Tibial nerve (tissue), 4 donors: ENCODE measurements at places on chromosomes 5 and 9. TPM values are rescaled to one million over a fixed set of nuclear protein-coding genes. Genes with fewer than 3 reads are reported as not detected.

Gene WWC1
- total RNA-seq, result 0.78 TPM

Gene IL7R
- 6.3 TPM for total RNA-seq

Gene PCDHB6
- total RNA-seq, result 2.9 TPM

Gene SOHLH1
- not detected for total RNA-seq

Gene SAPCD2
- 0.22 TPM for total RNA-seq

Gene CD180
- 0.39 TPM for total RNA-seq

Gene LHX3
- not detected for total RNA-seq

Gene DND1
- 6.1 TPM for total RNA-seq

Gene ZNF883
- 0.84 TPM for total RNA-seq

Gene PCA3
- total RNA-seq, result not detected

Gene MOB3B
- total RNA-seq, result 18.8 TPM

Gene PPP2R2B
- total RNA-seq, result 9.4 TPM

Gene MEGF9
- 85.5 TPM for total RNA-seq

Gene CMYA5
- 5.2 TPM for total RNA-seq

Gene GRIA1
- total RNA-seq, result 1.5 TPM

Gene OR1J2
- total RNA-seq, result not detected

Gene IFNA21
- total RNA-seq, result not detected

Gene TSSK1B
- 0.63 TPM for total RNA-seq

Gene FOXI1
- 0.44 TPM for total RNA-seq

Gene SLCO6A1
- not detected for total RNA-seq

Gene SOX30
- not detected for total RNA-seq

Gene DOCK8
- total RNA-seq, result 17.9 TPM

Gene SLIT3
- total RNA-seq, result 21.2 TPM

Gene FOXD1
- 40.5 TPM for total RNA-seq

Gene FCN1
- total RNA-seq, result 1.5 TPM

Gene SYNPO
- 58.4 TPM for total RNA-seq

Gene EPB41L4A
- total RNA-seq, result 10.6 TPM

Gene C8G
- total RNA-seq, result not detected

Gene MSX2
- 0.60 TPM for total RNA-seq

Gene PRDM9
- not detected for total RNA-seq

Gene SHOC1
- not detected for total RNA-seq

Gene MYMK
- 1.4 TPM for total RNA-seq

Gene ADAMTS2
- total RNA-seq, result 23.2 TPM

Gene SERF1A
- 1.6 TPM for total RNA-seq

Gene CDKN2A
- 3.0 TPM for total RNA-seq
